ENCODE measurements at places on chromosomes 13 and 19.

GRCh38 chr19:447816-448560 lies 12.8 kb downstream of the SHC2 start:
- no peak for DNase-seq

DNA sequence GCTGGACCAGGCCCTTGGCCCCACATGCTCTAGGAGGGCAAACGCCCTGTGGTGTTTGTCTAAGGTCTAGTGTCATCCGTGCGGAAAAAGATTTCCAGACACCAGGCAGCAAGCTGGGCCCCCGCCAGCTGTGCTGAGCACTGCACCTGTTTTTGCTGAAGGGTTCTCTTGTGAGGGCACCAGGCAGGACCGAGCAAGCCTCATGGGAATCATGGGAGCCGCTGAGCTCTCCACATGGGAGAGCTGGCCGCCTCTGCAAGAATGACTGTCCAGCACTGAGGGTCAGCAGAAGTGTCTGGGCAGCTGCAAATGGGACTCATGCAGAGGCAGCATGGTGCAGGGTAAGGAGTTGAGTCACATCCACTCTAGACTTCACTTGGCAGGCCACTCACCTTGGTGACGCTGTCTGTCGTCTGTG lies 12.0 kb downstream of the B3GNT8 start:
- no peak for DNase-seq

DNA sequence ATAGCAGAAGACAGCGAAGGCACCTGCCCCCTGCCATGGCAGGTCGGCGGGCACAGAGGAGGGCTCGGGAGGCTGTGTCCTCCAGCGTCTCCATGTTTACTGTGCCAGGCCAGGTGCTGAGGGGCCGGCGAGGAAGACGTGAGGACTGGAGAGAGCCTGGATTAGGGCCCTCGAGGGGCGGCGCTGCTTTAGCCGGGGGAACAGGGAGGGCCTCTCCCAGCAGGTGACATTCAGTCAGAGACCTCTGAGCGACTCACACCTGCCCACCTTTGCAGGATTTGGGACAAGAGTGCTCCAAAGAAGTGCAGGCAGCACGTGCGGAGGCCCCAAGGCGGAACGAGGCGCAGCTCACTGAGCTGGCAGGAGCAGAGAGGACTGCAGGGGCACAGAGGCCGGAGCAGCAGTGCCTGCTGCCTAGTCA lies 17.6 kb downstream of the KDM4B start:
- no peak for DNase-seq

DNA sequence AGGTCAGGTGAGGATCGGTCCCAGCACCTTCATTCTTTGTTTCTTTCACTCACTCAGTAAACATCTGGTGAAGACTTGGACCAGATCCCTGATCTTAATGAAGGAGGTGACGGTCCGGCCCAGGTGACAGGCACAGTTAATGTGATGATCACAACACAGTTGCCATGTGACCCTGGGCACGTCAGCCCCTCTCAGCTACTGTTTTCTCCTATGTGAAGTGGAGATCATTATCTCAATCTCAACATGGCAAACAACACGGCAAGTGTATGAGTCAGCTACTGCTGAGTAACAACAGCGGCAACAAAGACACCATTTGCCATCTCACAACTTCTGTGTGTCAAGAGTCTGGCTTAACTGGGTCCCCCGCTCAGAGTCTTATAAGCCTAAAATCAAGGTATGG lies 74.6 kb downstream of the GNG7 start:
- no peak for DNase-seq

DNA sequence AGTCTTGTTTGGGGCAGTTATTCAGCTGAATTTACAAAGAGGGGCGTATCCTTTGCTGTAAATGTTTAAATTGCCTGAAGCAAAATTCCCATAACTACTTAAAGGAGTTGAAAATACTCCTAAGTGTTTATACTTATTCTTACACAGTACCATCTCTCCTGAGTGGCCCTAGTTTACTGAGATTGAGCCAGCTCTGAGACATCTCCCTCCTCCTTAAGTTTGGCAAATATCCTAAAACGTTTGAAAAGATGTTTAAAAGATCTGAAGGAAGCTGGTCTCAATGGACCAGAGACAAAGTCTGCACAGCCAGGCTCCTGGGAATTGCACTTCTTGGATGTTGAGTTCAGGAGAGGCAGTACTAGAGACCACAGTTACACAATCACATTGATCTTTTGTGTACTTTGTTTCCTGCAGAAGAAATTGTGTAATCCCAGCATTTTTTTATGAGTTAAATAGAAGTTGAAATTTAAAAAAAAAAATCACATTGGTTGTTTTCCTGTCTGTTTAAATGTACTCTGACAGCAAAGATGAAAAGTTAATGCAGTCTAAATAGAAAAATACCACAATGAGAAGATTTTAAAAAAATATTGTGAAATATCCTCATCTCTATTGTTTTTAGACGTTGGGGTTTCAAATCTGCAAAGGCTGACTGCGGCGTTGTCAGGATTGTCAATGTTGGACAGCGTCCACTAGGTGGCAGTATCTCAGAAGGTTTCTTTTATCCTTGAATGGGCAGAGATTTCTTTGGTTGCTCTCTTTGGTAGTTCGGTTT lies 20.7 kb downstream of the TNFSF11 start:
- no peak for DNase-seq

DNA sequence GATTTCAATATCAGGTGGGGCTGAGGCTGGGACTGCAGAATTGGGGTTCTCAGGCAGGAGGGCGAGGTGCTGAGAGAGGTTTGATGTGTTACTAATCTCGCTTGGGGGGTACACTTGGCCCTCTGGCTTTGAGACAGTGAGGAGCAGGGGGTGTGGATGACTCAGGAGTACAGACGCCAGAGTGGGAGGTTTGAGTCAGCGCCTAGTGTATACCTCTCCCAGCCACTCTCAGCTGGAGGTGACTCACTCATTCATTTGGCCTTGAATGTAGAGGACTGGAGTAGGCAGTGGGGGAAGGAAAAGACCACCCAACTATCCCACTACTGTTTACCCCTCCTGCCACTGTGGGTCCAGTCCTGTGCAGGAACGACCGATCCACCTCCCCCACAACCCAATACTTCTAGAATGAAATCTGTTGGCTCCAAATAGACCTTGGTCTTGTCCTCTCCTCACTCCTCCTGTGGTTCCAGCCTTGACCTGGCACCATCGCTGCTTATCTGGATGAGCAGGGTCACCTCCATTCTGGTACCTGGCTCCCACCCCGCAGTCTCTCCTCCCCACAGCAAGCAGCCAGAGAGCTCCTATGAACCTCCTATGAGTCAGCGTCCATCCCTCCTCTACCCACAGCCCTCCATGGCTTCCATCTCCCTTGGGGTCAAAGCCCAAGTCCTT lies 20.1 kb upstream of the ZNRF4 start:
- no peak for DNase-seq

- no peak for DNase-seq
Observed at GRCh38 chr13:42181381-42181953, 90.5 kb upstream of the AKAP11 start.

DNA sequence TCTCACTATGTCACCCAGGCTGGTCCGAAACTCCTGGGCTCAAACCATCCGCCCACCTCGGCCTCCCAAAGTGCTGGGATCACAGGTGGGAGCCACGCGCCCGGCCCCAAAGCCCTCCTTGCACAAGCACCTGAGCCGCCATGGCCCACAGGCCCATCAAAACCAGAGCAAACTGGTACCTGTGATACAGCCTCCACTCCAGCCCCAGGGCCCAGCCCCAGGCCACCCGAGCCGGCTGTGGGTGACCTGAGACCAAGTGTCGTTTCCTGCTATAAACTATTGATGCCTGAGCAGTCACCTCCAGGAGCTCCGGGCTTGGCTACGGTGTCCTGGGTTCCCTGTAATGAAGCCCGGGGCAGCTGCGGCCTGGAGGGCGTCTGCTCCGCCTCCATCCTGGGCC lies 9.7 kb upstream of the PTBP1 start:
- no peak for DNase-seq

GRCh38 chr13:42487221-42487620 lies 86.7 kb upstream of the TNFSF11 start:
- DNase-seq, result no peak

GRCh38 chr13:106418556-106418955 lies 116.9 kb downstream of the EFNB2 start:
- no peak for DNase-seq

DNA sequence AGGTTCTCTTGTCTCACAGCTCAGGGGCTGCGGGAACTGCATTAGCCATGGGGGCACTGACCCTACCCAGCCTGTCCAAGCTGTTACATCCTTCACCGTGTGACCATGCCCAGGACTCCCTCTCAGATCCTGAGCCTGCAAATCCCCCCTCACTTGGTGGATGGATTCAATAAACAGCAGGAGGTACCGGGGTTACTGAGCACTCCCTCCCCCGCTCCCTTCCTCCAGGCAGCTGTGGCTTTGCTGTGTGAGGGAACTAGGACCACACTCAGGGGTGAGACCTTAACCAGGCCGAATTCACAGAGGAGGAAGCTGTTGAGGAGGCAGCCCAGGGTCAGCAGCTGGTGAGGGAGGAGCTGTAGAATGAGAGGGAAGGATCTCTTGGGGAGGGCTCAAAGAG lies 27.0 kb upstream of the CEACAM1 start:
- no peak for DNase-seq

GRCh38 chr13:20185366-20186056 lies 7.2 kb downstream of the GJB2 start:
- DNase-seq, result no peak

DNA sequence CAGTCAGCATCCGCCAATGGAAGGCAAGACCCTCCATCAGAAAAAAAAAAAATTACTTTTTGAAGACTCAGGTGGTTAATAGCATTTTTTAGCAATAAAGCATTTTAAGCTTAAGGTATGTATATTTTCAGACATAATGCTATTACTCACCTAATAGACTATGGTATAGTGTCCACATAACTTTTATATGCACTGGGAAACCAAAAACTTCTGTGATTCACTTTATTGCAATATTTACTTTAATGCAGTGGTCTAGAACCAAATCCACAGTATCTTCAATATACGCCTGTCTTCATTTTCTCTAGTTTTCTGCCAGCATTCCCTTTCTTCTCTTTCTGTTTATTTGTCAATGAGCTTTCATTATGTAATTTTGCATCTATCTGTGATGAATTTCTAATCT lies 418.1 kb downstream of the SLITRK6 start:
- no peak for DNase-seq

GRCh38 chr19:5697890-5698634 lies 8.0 kb downstream of the RPL36 start:
- DNase-seq, result no peak

DNA sequence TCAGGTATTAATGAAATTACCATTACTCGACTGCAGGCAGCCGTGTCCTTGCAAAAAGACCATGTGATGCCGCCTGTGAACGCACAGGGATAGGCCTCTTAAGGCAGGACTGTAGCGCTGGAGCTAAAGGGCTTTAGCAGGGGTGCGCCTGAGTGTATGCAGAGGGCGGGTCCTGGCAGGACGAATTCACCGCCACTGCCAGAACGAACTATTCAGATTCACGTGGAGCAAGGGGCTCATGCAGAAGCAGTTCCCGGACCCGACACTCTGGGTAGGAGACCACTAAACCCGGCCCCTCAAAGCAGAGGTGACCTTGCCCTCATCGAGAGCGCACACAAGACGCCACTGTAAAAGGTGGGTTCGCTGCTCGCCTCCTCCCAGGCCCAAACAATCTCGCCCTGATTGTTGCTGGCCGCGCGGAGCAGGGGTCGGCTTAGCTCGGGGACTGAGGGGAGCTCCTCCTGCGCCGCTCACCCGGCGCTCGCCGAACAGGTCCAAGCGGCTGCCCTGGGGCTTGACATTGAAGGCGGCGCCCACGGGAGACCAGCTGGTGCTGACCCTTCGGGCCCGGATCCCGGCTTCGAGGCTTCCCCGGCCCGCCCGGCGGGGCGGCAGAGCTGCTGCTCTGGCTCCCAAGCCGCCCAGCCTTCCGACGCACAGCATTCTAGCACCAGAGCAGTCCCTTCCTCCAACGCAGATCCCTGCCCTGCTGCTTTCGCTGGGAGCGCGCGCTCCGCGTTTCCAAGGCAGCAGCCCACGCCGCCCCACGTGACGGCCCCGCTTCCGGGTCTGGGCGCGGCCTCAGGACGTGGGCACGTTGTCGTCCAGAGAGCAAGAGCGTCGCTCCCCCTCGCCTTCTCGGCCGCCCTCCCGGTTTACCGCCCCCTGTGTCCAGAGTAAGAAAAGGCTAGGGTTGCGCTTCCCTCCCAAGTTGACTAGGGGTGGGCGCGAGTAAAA lies at the start of gene MIPEP:
TSS of gene MIPEP (minus strand) at position 743 of the 957 bp plus-strand sequence. CDS start at position 663, 80 bp downstream.
- peak; percentile 76 for DNase-seq

- DNase-seq, result no peak
Observed at GRCh38 chr13:29849731-29850212, 645 bp downstream of the UBL3 start.

DNA sequence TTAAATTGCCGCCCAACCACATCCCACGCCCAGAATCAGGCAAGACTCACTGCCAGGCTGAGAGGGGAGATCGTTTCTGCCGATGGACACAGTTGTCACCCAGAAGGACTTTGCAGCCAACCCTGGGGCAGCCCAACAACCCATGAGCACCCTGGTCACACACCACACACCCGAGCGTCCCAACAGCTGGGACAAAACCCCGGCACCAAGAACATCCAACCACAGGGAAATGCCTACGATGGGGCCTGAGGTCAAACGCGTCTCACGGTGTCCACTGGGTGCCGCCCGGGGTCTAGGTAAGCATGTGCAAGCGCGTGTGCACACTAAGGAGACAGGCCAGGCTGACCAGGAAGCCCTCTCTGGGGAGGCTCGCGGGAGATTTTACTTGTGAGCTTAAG lies 13.0 kb downstream of the LMNB2 start:
- DNase-seq, result no peak

DNA sequence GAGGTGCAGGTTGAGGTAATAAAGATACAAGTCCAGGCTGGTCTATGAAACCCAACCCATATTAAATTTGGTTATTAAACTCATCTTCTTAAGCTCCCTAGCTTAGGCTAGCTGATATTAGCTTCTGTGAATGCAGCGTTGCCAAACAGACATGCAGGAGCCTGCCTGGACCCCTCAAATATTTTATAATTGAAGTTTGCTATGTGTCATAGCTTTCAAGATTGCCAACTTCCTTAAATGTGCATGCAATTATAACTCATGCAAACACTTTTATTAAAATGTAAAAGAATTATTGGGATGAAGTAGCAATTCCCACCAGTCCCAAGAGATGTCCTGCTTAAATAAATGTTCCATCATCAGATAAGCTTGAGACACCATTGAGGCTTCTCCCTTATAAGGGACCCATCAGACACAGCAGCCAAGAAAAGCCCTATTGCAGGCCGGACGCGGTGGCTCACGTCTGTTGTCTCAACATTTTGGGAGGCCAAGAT lies 51.3 kb downstream of the MBNL2 start:
- no peak for DNase-seq

DNA sequence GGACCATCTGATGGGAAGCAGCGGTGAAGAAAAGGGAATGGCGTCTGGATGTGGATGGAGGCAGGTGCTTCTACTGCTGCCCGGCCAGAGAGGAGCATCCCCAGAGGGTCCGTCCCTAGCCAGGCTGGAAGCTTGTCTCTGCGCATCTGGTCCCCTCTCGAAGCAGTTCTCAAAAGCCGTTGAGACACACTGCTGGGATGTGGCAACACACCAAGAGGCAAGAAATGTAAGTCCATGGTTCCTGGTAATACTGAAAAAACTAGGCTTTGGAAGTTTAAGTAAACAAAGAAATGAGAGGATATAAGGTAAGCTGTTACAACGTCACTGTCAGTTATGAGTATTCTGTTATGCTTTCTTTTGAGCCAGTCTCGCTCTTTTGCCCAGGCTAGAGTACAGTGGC lies 15.1 kb upstream of the FFAR2 start:
- DNase-seq, result no peak

- DNase-seq, result no peak
Observed at GRCh38 chr19:4187313-4188122, 5.0 kb downstream of the ANKRD24 start.

- no peak for DNase-seq
Observed at GRCh38 chr19:42440357-42441048, 2.2 kb downstream of the CXCL17 start.
